Fibroblast of the aortic adventitia (primary cell): ENCODE measurements at places on chromosomes 6 and 20.

DNA sequence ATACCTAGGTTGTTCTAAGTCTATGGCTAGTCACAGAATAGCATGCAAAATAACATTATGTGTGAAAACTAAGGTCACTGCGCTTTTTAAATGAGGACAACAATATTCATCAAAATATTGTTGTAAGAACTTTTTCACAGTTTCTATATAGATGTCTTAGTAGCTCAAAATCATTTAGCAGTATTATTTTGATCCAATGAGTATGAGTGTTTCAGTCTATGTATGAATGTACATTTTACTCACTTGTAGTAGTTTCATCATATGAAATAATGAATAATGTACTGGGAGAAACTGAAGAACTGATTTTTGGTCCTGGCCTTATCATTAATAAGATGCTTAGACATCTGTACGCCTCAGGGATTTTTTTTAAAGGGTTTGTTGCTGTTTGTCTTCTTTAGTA is 16.5 kb upstream of the TMEM30A start:
- DNase-seq: no peak

GRCh38 chr20:58393299-58393698 is 4.3 kb downstream of the VAPB start:
- peak; percentile 50 for DNase-seq

- no peak for DNase-seq
Observed at GRCh38 chr6:110013386-110013785, 35.3 kb downstream of the GPR6 start.

DNA sequence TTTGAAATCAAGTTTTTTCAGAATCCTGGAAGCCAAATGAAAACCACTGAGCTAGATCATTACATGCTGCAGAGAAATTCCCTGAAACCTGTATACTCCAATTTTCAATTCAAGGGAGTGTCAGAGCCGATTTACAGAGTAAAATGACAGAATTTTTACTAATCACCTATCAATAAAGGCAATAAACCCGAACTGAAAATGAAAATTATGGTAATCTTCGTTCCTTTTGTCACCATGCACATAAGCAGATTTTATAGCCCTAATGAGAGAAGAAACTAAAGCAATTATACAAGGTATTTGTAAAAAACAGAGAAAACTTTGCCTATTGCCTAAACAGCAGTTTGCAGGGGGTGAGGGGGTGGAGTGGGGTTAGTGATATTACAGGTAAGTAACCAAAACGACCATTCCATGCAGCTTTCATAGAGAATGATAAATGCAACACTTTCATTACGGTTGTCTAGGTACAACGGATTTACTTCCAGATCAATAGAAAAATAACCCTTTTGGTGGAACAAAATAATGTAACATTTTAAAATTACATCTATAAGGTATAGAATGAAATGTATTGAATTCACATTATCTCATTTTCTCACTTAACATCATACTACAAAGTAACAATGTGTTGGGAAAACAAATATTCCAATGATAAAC is 115.2 kb upstream of the BEND6 start:
- DNase-seq: no peak

- DNase-seq: peak; percentile 10
Observed at GRCh38 chr6:94071835-94072234, 652.5 kb upstream of the EPHA7 start.

GRCh38 chr6:137372532-137372931 is 121.7 kb downstream of the OLIG3 start:
- no peak for DNase-seq

- no peak for DNase-seq
Observed at GRCh38 chr6:157709555-157709954, 113.5 kb upstream of the SNX9 start.

GRCh38 chr20:54044156-54044555 is 26.2 kb downstream of the BCAS1 start:
- peak; percentile 87 for DNase-seq

DNA sequence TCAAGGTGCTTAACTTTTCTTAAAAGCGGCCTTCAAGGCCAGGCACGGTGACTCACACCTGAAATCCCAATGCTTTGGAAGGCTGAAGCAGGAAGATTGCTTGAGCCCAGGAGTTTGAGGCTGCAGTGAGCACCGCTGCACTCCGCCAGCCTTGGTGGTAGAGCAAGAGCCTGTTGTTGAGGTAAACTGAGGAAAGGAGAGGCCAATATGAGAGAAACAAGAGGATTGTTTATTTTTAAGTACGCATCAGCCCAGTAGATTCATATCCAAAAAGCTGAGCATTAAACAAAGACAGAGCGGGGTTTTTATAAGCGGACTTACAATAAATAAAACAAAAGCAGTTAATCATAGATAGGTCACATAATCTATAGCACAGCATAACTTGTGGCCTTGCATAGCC is 15.0 kb upstream of the GMPR start:
- no peak for DNase-seq

DNA sequence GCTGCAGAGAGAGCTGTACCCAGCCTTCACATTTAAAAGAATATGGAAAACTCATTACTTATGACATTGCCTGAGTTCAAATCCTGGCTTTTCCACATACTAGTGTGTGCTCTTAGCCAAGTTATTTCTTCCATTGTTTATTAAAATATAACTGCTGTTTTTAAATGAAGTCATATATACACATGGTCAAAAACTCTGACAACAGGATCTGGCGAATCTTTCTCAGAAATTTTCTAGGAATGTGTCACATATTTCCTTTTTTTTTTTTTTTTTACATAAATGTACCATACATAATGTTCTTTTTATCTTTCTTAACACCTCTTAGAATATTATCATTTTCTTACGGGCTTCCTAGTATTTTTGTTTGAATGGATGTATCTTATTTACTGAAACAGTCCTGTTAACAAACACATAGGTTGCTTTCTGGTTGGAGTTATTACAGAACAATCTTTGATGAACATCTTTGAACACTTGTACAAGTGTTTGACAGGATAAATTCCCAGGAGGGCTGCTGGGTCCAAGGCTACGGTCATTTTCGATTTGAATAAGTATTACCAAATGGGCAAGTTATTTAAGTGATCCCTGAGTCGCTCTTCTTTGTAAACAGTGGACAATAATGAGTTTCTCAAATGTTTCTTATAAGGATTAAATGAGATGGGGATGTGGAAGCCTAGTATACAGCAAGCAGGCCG is 1.6 kb upstream of the SNX9 start:
- peak; percentile 37 for DNase-seq

- no peak for DNase-seq
Observed at GRCh38 chr20:8115436-8115835, 16.6 kb upstream of the PLCB1 start.

DNA sequence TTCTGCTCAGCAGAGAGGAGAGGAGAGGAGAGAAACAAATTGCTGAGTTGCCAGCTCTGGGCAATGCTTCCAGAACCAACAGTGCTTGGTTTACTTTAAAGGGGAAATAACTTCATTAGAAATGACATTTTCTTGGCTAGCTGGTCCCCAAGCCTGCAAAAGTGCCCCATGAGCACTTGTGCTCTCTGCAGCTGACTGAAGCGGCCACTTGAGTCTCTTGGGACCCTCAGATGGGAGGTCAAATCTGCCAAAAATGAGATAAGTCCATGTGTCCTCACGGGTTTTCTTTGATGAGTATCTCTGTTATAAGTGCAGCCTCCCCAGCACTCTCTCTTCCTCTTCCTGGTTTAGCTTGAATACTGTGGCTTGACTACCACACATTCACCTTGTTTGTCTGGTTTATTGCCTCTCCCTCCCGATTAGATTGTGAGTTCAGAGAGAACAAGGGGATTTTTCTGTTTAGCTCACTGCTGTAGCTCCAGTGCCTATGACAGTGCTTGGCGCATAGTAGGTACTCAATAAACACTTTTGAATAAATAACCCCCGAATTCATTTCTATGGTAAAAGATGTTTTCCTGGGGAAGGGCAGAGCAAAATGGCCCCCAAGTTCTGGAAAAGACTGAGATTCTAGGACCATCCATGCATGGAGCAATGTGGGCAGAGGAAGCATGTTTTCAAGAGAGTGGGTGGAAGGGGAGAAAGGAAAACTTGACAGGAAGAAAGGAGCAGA is 7.0 kb upstream of the RIN2 start:
- peak; percentile 15 for DNase-seq

DNA sequence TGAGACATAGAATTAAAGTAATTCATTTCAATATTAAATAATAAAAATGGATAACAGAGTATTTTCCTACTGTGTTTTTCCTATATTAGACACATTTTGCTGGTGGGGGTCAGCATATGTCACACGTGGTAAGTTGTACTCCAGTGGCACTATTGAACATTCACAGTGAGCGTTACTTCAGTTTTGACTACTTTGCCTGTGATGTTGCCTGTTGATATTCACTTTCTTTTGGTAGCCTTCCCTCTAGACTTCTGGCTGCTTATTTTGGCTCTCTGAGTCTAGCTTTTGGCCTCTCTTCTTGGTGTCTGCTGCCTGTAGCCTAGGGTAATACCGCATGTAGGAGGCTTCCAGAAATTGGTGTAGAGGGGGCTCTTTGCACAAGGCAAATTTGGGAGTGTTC is 64.4 kb upstream of the TFB1M start:
- peak; percentile 24 for DNase-seq

DNA sequence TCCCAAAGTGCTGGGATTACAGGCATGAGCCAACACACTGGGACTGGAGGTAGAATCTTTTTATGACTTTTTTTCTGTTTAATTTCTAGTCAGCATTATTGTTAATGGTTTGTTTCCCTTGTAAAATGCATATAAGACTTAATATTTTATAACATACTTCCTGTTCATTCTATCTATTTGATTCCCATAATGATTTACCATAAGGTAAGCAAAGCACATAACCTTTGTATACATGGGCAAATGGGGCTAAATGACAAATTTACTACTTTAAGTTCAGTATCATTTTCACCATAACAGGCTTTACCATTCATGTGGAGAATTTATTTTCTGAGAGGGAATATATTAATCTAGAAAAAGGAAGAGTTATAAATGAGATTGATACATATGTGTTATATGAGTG is 24.3 kb downstream of the VTA1 start:
- no peak for DNase-seq

DNA sequence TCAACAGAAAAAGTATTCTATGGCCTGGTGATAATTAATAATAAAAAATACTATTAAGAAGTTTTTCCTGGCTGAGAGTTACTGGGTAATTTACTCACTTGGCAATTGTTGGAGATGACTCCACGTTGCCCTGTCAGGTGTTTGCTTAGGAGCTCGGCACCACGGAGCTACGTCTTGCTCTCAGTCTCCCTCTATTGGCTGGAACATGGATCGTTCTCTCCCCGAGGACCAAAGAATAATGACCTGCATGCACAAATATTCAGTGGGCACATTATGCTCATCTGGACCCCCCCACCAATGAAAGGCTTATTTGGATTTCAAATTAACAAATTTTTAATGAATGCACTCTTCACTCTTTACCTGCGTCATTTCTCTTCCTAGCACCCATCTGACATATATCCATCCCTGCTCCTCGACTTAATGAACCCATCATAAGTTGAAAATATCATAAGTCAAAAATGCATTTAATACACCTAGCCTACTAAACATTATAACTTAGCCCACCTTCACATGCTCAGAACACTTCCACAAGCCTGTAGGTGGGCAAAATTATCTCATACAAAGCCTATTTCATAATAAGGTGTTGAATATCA is 71.0 kb upstream of the CD83 start:
- peak; percentile 53 for DNase-seq

GRCh38 chr6:131116755-131117360 is 18.4 kb upstream of the AKAP7 start:
- DNase-seq: peak; percentile 79

GRCh38 chr6:15498640-15499039 is 164.2 kb downstream of the DTNBP1 start:
- DNase-seq: peak; percentile 33

DNA sequence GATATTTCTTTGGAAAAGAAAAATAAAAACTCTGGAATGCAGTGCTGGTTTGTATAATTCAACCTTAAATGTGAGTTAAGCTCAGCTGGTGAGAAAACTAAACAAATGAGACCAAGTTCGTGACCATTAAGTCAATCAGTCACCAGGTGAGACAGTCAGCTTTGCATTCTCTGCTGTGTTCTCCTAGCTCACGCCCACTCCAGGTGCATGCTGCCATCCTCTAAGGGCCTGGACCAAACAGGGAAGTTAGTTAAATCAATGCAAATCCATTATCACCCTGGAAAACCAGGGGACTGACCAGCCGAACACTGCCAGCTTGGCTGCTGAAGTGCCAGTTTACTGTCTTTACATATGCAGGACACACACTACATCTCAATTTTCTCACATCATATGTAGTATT is 7.2 kb downstream of the TPBG start:
- no peak for DNase-seq

DNA sequence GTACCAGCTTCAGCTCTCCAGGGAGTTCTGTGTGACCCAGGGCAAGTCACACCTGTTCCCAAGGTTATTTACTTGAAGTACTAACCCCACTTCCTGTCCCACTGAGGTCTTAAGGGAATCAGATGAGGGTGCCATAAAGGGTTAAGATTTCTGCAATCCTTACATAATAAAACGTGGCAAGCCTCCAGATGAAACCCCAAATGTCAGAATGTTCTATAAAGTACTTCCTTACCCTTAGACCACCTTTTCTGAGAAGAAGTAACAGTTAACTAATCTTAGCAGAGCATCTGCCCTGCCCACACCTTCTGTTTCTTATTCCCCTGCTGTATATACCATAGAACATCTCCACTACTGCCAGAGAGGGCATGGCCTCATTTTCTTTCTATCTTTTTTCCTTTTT is 6.0 kb upstream of the AVP start:
- no peak for DNase-seq

GRCh38 chr6:147849401-147850330 is 341.2 kb downstream of the SAMD5 start:
- DNase-seq: no peak
